ENCODE measurements at places on chromosomes 7 and 10.

DNA sequence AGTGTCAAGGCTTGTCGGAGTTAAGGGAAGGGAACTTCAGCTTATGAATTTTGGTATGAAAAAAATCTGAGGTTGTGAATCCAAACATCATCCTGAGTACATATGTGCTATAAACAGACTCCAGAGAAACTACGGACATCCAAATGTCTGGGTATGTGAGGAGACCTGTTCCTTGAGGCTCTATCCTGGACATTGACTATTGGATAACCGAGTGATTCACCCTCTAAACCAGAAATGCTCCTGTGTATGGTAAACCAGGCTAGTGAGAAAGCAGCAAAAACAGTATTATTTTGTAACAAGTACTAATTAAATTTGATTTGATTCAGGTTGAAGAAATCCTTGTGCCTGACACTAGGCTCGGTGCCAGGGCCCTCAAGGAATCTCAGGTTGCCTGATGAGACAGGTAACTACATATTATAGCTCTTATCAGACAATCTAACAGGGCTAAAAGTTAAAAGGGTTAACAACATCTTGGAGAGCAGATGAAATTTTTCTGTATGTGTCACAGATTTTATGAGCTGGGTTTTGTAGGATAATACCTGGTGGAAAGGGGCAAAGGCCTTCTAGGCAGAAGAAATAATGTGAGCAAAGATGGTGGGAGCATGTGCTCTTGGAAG lies 10.4 kb upstream of the STOX1 start:
- no peak for DNase-seq

DNA sequence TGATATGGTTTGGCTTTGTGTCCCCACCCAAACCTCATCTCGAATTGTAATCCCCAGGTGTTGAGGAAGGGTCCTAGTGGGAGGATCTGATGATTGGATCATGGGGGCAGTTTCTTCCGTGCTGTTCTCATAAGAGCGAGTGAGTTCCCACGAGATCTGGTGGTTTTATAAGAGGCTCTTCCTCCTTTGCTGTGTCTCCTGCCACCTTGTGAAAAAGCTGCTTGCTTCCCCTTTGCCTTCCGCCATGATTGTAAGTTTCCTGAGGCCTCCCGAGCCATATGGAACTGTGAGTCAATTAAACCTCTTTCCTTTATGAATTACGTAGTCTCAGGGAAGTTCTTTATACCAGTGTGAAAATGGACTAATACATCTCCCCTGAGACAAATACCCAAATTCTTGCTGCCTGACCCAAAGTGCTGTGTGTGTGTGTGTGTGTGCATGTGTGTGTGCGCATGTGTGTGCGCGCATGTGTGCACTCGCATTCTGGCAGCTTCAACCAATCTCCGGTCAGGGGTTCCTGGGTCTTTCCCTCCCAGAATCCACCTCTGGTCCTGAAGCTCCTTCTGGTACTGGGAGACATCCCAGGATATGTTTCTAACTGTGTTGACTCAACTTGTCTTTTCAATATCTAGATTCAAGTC lies 98.1 kb upstream of the LRRC4 start:
- no peak for DNase-seq

DNA sequence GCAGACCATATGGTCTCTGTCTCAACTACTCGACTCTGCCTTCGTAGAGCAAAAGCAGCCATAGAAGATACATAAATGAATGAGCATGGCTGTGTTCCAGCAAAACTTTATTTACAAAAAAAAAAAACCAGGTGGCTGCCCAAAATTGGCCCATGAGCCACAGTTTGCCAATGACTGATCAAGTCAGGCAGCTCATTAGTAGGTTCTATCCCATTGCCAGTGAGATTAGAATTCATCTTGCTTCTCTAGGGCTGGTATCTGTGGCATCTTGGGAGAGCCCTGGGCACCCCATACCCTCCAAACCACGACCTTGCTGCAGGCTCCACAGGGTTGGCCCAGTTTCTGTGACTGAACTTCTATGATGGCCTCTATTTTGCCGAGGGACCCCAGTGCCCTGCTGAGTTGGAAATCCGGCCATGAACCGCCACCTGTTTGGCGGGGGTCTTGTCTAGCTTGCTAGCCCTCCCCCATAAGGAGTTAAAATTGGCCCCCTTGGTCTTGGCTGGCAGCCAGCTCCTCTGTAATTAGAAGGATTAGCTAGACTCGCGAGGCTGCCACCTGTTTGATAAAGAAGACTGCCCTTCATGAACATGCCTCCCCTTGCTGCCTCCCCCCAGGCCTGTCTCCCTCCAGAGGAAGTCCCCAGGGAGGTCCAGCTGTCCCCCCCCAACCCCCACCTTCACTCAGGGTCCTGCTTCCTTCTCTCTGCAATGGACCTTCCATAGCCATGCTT lies 83.9 kb downstream of the CHN2 start:
- DNase-seq: no peak

DNA sequence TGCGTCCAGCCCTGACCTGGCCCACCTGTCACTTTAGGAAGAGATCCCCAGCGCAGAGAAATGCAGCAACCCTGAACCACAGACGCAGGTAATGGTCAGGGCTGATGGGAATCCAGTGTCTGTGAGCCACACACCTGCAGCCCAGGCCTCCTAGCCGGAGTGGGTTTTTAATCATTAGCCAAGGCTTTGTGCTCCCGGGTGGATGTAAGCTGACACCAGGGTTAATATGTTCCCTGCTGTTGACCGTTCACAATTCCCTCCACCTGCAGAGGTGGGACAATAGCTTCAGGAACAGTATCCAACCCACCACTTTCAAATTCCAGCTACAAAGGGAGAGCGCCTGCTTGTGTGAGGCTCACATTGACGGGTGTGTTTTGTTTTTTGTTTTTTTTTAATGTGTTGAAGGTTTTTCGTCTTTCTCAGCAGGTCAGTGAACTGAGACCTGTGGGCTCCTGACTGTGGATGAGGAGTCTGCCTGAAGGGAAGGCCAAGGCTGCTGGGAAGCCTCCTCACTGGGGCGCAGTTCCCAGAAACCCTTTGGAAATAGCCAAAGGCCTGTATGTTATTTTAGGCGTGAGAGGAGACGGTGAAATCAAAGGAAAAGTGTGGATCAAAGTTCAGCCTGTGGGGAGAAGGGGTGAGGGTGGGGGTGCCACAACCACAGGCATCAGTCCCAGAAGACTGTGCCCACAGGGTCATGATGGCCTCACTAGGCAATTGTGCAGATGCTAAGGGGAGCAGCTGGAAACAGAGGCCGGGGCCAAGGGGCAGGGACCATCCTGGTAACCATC lies 111.1 kb downstream of the TNS3 start:
- no peak for DNase-seq

DNA sequence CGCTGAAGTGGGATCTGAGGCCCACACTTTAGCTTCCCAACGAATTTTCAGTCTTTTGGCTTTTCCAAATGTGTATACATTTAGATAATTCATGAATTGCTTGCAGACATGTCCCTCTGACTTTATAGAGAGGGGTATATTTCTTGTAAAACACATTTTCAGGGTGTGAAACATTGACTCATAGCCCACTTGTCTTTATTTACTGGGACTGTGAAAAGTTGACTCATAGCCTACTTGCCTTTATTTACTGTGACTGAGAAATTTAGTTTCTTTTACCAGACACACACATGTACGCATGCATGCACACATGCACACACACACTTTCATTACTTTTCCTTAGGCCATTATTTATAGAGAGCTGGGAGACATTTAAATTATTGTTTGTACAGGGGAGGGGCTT lies 79.1 kb downstream of the VTI1A start:
- DNase-seq: no peak

DNA sequence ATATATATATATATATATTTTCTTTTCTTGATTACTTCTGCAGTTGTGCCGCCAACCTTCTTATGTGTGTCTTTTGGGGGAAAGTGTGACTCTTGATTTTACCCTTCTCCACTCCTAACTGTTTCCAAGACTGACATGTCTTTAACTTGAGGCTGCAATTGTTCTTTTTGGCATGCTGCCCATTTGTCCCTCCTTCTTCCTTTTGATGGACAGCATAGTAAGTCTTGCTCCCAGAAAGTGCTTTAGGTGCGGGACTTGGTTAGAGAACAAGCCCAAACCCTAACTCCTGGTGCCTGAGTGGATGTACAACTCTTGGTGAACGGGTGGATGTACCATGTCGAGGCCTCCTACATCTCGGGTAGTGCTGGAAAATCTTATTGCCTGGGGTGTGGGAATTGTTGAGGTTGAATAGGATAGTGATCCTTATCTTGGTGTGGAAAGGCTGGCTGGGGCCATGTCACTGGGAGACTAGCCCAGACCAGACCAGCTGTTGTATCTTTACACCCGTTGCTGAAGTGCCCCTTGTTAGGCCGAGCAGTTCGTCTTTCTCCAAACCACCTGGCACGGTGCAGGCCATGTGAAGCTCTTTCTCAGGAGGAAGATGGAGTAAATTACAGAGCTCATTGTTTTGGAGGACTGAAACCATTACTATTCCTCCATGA lies 16.3 kb downstream of the TCF7L2 start:
- DNase-seq: no peak

GRCh38 chr10:43674553-43675210 lies 26.0 kb upstream of the ZNF32 start:
- DNase-seq: peak; percentile 43

GRCh38 chr7:143363016-143363937 lies 764 bp upstream of the FAM131B start:
- DNase-seq: no peak

DNA sequence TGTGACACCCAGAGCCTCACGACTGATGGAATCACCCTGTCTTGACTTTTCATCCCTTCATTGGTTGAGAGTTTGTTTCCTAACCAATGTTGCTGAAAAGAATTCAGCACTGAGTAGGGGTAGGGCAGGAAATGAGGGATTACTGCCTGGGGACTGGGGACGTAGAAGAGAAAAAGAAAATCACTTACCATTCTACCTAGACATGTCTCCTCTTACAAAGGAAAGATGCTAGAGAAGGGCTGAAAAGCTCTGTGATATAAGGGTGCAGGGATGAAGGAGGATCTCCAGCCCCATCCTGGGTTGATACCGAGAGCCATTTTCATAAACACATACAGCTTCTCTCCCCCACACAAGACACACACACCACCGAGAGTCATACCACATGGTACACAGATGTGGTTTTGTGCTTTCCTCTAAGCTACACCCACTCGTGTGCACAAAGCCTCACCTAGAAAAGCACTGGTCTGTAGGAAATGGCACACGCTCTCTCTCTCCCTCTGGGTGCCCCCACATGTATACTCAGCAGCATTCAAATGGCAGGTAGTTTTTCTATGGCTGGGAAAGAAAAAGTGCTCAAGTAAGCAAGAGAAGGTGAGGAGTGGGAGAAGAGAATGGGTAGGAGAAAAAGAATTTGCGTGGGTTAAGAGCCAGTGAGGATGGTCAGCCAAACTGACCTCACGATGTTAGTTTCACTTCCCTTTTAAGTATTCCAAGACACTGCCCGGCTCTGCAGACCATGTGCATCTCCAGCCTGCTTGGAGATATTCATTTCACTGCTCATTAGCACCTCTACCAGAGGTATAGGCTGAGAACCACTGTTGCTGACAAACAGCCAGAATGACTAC lies 85.8 kb downstream of the CALD1 start:
- no peak for DNase-seq

- no peak for DNase-seq
Measured at GRCh38 chr7:152330827-152331226, 105.0 kb downstream of the KMT2C start.

DNA sequence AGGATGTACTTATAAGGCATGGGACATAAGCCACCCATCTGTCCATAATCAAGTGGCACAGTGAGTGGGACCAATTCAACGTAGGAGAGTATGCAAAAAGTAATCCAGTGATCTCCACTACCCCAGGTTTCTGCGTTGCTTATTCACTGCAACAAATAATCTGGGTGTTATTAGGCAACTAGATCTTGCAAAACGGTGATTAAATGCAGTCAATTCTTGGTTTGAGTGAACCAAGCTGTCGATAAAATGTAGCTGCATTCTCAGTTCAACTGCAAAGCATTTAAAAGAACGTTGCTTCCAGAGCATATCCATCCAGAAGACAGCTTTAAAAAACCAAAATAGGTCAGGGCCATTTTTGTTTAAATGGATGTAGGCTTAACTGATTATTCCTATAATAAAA lies 5.0 kb downstream of the LSMEM1 start:
- no peak for DNase-seq

- no peak for DNase-seq
Measured at GRCh38 chr7:25358926-25359325, 130.6 kb upstream of the NPVF start.

GRCh38 chr10:33005322-33006301 lies 47.6 kb upstream of the ITGB1 start:
- DNase-seq: peak; percentile 73

DNA sequence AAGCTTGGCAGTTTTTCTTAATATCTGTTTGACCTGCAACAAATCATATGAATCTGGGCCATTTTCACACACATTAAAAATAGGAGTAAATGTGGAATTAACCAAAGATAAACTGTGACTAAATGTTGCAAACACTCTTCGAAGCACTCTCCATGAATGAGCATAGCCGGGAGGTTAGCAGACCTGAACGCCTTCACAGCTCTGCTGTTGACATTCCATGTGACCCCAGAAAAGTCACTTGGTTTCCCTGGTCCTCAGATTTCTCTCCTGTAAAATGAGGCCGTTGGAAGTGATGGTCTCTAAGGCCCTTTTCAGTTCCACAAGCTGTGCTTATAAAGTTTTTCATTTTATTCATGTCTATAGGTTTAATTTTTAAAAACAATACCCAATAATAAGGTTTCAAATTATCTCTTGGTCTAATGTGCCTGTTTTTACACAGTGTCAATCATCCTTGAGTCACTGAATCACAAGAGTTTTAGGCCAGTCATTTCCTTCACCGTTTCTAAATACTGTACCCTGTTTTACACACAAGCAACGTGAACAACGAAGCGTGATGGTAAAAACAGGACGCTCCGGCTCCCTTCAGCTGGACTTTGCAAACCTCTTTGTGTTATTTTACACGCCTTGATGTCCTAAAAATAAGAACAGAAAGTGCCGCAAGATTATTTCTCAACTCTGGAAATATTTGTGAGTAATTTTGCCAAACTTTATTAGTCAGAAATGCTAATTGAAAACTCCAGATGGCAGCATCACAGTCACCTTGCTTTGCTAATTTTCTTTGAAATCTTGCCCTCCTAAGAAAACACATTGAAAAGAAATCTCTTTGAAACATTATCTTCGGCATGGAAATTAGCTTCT lies 38.6 kb upstream of the MET start:
- DNase-seq: no peak

DNA sequence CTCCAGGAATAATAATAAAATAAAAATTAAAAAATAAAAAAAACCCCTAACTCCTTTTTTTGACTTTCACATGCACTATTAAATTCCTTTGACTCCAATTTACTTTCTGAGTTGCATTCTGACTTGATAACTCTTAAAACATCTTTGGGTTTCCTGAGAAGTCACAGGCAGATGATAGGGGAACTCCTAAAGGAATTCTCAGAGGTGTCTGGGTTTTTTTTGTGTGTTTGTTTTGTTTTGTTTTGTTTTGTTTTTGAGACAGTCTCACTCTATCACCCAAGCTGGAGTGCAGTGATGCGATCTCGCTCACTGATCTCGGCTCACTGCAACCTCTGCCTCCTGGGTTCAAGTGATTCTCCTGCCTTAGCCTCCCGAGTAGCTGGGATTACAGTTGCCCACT lies 52.7 kb upstream of the APBB1IP start:
- no peak for DNase-seq

DNA sequence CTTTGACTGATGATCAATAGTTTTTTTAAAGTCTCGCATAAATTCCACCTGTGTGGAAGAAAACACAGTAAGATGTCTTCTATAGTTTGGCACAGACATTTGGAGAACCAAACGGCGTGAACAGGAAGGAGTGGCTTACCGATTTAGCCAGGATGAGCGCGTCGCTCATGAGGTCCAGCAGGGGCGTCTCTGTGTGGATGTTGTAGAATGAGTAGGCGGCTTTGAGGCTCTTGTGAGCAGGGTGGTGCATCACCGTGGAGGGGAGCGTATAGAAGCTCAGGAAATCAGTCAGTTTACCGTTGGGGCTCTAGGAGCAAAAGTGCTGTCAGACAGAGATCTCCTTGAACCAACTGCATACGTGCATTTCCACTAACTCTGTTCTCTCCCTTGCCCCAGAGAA lies 15.5 kb downstream of the RPP38 start:
- DNase-seq: no peak
